Activated CD4-positive, alpha-beta T cell treated with anti-CD3 and anti-CD28 coated beads for 36 hours (primary cell): ENCODE measurements at places on chromosomes 3 and 15. TPM values are rescaled to one million over a fixed set of nuclear protein-coding genes. Genes with fewer than 3 reads are reported as not detected.
A peak's percentile ranks its signal among the peaks of the same experiment; 100 is the strongest.

The TM4SF18 gene
- total RNA-seq = not detected

The C3orf49 gene
- not detected for total RNA-seq

The MST1 gene
- total RNA-seq = 9.7 TPM

DNA sequence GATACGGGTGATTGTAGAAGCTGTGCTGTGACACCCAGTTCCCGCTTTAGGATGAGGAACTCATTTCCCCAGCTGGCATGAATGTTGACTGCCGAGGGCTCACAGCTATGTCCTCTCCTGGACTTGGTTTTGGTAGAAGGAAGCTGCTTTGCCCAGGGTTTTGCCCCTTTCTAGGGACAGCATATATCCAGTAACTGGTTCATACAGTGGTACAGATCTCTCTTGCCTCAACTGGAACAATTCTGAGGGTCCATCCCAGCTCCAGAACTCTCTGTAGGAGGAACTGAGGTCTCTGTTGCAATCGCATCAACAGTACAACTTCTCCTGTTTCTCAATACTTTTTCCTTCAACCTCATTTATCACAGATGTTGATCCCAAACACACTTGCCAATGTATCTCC lies 54.5 kb upstream of the FNDC3B start:
- no peak for DNase-seq

- no peak for DNase-seq
These were observed 273.8 kb upstream of the DCBLD2 start for GRCh38 chr3:99175276-99175812.

DNA sequence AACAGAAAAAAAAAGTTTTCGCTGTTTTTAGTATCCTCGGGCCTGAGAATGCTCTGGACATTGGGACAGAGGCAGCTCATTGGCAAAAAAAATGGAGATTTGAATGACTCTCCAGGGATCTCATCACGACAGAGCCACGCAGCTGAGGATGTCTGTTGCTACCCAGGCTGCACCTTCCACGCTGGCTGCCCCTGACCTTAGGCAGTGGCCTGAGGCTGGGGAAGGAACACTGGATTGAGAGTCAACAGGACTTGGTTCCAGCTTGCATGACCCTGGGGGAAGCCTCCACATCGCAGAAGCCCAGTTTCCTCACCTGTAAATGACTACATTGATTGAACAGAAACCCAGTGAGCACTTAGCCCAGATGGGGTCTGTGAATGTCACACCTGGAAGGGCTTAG lies 8.7 kb upstream of the ACSBG1 start:
- DNase-seq = no peak

DNA sequence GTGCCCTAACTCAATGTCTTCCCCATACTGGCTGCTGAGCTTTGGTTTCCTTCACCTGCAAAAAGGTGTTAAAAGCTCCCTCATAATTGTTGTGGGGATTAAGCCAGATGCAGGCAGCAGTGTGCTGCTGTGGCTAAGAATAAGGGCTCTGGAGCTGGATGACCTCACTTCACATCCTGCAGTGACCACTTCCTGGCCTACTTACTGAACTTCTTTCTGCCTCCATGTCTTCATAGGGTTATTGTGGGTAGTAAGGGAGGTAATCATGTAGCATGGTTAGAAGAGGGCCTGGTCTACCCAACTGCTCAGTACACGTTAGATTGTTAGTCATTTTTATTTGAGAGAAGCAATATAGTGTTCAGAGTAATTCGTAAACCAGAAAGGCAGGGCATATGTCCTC lies 18.4 kb downstream of the GYG1 start:
- DNase-seq = peak; percentile 38

DNA sequence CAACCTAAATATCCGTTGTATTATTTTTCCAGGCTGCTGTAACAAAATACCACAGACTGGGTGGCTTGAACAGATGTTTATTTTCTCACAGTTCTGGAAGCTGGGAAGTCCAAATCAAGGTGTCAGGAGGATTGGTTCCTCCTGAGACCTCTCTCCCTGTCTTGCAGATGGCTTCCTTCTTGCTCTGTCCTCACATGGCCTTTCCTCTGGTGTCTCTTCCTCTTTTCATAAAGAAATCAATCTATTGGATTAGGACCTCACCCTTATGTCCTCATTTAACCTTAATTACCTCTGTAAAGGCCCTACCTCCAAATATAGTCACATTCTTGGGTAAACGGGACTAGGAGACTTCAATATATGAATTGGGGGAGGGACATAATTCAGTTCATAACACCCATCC lies 89.2 kb upstream of the PLCL2 start:
- no peak for DNase-seq
